ENCODE measurements at places on chromosomes 2 and 18. TPM values are rescaled to one million over a fixed set of nuclear protein-coding genes. Genes with fewer than 3 reads are reported as not detected.

DNA sequence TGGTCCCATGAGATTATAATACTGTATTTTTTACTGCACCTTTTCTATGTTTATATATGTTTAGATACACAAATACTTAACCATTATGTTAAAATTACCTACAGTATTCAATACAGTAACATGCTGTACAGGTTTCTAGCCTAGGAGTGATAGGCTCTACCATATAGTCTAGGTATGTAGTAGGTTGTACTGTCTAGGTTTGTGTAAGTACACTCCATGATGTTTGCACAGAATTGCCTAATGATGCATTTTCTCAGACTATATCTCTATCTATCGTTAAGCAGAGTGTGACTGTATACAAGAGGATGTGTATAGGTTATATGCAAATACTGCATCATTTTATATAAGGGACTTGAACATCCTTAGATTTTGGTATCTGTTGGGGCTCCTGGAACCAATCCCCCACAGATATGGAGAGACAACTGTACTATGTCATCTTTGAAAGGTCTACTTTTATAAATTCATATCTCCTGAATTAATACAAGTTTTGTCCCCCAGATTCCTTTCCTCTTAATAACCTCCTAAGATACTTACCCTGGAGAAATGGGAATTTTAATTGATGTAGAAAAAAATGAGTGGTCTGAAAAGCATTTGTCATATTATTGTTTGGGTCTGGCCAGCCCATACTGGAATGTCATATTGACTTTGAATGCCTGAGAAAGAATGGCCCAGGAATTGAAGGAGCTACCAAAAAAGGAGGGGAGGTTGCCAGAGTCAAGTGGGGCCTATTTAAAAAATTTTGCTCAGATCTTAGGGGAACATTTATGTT lies 36.6 kb downstream of the EHBP1 start:
- H3K27me3 ChIP-seq = no peaks in the 10 kb centered on the region
- H3K27ac ChIP-seq = no peak overlapping the region
- H3K36me3 ChIP-seq = no peaks in the 10 kb centered on the region
- H3K4me1 ChIP-seq = no peaks in the 10 kb centered on the region

DNA sequence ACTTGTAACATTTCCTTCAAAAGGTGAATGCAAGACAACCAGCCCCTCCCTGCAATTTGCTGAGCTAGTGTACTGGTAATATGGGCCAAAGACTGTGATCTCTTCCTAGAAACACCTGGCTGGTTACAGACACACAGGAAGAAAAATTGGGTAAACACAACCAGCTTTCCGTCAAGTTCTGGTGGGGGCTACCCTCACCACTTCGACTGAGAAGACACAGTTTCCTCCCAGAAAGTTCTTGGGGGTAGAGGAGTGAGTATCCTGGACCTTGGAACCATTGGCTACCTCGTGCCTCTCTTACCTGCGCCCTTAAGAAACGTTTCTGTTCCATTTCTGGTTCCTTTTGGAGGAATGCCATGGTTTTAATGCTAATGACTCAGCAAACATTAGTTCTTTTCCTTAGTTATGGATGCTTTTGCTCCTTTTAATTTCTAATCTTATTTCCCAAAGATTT lies 120.9 kb upstream of the DLX2 start:
- H3K4me1 ChIP-seq = no peaks in the 10 kb centered on the region
- no peak overlapping the region for H3K27ac ChIP-seq
- no peaks in the 10 kb centered on the region for H3K27me3 ChIP-seq
- no peak overlapping the region for H3K4me3 ChIP-seq
- H3K36me3 ChIP-seq = no peaks in the 10 kb centered on the region

DNA sequence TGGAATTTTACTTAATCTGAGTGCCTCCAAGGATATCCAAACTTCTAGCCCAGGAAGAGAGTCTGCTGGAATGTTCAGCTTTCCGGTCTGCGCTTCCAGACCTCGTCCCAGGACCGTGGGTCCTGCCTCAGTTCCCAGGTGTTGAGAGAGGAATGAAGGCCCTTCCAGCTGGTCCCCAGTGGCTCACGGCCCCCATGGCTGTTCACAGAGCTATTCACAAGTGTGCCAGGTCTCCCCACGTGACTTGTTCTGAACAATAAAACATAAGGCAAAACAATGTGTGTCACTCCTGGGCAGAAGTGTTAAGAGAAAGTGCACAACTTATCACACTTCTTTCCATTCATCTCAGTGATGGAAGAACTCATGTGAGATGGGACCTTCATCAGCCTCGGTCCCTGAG lies 20.1 kb upstream of the TEX51 start:
- no peaks in the 10 kb centered on the region for H3K4me1 ChIP-seq
- H3K27me3 ChIP-seq = no peaks in the 10 kb centered on the region
- no peak overlapping the region for H3K27ac ChIP-seq
- no peaks in the 10 kb centered on the region for H3K36me3 ChIP-seq
- H3K4me3 ChIP-seq = no peak overlapping the region
- no peak for DNase-seq

DNA sequence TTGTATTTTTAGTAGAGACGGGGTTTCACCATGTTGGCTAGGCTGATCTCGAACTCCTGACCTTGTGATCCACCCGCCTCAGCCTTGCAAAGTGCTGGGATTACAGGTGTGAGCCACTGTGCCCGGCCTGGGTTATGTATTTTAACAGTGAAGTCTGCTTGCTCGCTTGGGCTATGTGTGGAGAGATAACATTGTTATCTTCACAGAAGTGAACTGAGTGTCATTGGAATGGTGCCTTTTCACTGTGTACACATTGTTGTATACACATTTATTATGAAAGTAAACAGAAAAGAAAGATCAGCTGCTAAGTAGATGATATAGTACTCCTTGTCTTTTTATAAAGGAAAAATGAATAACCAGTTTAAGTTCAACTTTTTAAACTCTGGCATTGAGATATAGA lies 30.4 kb downstream of the RNF138 start:
- no peak overlapping the region for H3K4me3 ChIP-seq
- no peaks in the 10 kb centered on the region for H3K27me3 ChIP-seq
- H3K27ac ChIP-seq = no peak overlapping the region
- peaks cover 71% of the 10 kb centered on the region for H3K36me3 ChIP-seq
- H3K4me1 ChIP-seq = no peaks in the 10 kb centered on the region

DNA sequence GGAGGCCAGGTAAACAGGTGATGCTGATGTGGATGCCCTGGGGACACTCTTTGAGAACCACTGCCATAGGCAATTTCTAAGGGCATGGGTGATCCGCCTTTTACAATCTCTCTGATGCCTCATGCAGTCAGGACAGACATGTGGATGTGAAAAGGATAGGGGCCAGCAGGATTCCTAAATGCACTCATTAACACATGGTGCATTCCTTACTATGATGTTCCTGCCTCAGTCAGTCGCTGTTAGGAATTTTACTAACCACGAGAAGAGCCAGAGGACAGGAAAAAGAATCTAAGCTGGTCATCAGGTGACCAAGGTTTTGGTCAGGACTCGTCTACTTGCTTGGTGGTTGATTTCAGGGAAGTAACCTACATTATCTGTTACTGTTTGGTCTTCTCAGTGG lies 191.0 kb downstream of the ARL4C start:
- no peak overlapping the region for H3K27ac ChIP-seq
- no peak overlapping the region for H3K4me3 ChIP-seq
- no peaks in the 10 kb centered on the region for H3K4me1 ChIP-seq
- H3K27me3 ChIP-seq = no peaks in the 10 kb centered on the region
- no peak for DNase-seq

- peaks cover 4% of the 10 kb centered on the region for H3K4me1 ChIP-seq
- H3K4me3 ChIP-seq = no peak overlapping the region
- no peaks in the 10 kb centered on the region for H3K27me3 ChIP-seq
- H3K27ac ChIP-seq = no peak overlapping the region
Observed at GRCh38 chr18:11089931-11090715, 59.2 kb downstream of the PIEZO2 start.

GRCh38 chr18:54822872-54823845 lies 5.1 kb upstream of the RAB27B start:
- H3K27ac ChIP-seq = no peak overlapping the region
- H3K4me3 ChIP-seq = no peak overlapping the region
- H3K36me3 ChIP-seq = no peaks in the 10 kb centered on the region
- no peaks in the 10 kb centered on the region for H3K4me1 ChIP-seq
- H3K27me3 ChIP-seq = no peaks in the 10 kb centered on the region
- no peak for DNase-seq

Gene KANSL3
- total RNA-seq = 55.3 TPM

Gene MSTN
- total RNA-seq = 0.32 TPM
